Mucosa of gallbladder (tissue), 1 donor: ENCODE measurements at places on chromosomes 5 and 9. TPM values are rescaled to one million over a fixed set of nuclear protein-coding genes. Genes with fewer than 3 reads are reported as not detected.

The ARHGEF37 gene
- total RNA-seq: 32.8 TPM

DNA sequence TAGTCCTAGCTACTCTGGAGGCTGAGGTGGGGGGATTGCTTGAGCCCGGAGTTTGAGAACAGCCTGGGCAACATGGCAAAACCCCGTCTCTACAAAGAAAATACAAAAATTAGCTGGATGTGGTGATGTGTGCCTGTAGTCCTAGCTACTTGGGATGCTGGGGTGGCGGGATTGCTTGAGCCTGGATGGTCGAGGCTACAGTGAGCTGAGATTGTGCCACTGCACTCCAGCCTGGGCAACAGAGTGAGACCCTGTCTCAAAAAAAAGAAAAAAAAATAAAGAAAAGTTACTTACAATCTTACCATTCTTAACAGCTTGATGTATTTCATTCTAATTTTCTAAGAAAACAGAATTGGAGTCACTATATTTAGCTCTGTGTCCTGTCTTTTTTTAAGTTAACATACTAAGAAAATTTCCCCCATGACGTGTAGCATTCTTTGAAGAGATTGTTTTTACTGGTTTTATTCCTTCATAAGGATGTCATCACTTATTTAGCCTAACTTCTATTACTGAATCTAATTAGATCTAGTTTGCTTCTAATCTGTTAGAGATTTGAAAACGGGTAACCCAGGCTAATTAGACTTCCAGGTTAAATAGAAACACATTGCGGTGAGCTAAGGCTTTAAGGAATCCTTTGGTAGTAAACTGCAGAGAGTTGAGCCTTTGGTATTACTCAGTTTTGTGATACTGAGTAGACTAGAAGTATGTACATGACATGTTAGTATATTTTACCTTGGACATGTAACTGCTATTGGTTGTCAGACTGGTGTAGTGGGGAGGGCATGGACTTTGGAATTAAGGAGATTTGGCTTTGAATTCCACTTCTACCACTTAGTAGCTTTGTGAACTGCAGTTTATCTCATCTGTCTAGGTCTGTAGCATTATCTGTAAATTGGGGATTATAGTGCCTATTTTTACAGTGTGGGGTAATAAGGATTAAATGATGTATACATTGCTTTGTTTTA is 24.0 kb downstream of the HSPA4 start:
- no peak for DNase-seq

The CARTPT gene
- 0.23 TPM for total RNA-seq

GRCh38 chr9:133107245-133107722 is 13.8 kb downstream of the RALGDS start:
- no peak for DNase-seq

The SHB gene
- 54.5 TPM for total RNA-seq

DNA sequence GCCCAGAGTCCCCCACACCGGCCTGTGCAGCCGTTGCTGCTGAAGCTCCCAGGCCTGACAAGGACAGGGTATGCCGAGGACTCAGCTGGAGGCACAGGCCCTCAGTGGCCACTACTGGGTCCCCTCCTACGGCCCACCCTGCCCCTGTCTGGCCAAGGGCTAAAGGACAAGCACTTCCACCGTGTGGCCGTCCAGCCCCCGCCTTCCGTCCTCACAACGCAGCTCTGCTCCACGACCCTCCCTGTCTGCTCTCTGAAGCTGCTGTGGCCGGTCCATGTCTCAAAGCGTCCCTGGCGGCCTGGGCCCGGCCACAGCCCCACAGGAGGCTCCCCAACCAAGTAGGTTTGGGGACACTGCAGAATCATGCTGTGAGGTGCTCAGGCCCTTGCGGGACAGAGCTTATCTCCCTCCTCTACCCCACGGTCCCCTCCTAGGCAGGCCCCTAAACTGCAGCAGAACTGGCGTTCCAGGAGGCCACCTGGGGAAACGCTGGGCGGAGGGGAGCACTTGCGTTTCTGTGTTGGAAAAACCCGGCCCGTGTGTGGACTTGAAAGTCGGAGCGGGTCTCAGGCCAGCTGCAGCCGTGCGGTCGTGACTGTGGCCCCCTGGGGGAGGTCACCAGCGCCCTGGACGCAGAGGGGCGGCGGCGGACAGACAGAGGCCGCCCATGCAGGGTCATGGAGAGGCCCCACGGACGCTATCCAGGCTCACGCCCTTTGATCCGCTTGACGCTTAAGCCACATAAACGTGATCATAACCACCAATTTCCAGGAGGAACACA is 45.6 kb downstream of the NKD2 start:
- DNase-seq: no peak

The SLC34A3 gene
- total RNA-seq: 0.49 TPM

GRCh38 chr9:111349766-111350165 is 19.7 kb upstream of the OR2K2 start:
- DNase-seq: no peak

The IQGAP2 gene
- 119 TPM for total RNA-seq

The LRRC8A gene
- total RNA-seq: 61.8 TPM

The LCN15 gene
- total RNA-seq: not detected

GRCh38 chr9:133359399-133360175 is 3.2 kb downstream of the SURF2 start:
- DNase-seq: no peak

- no peak for DNase-seq
These were observed 87.6 kb upstream of the CTSL start for GRCh38 chr9:87638292-87638691.

The PCDHGA9 gene
- total RNA-seq: 7.5 TPM

GRCh38 chr9:76215066-76215465 is 179.2 kb downstream of the RFK start:
- no peak for DNase-seq

The FNBP1 gene
- 66.4 TPM for total RNA-seq
